NCI-H1436 (cell line): ENCODE measurements at places on chromosomes 2 and 18.

DNA sequence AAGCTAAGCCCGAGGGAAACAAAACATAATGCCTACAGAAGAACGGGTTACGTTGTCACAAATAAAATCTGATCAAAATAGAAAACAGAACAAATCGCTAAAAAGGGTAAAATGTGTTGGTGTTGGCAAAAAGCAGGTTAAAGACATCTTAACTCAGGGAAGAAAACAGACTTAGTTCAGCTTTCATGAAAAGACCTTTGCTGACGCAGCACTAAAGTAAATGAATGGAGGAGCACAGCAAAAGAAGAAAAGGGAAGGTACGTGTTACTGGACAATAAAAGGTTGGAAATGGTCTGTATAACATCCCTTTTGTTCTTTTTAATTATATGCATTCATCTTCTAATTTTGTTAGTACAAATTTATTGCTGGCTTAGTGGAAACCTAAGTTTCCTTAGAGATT lies 117.4 kb upstream of the DSEL start:
- DNase-seq = no peak

GRCh38 chr2:241274127-241274526 lies 41.3 kb downstream of the HDLBP start:
- no peak for DNase-seq

- no peak for DNase-seq
Observed at GRCh38 chr2:60738679-60739078, 17.4 kb upstream of the PAPOLG start.

DNA sequence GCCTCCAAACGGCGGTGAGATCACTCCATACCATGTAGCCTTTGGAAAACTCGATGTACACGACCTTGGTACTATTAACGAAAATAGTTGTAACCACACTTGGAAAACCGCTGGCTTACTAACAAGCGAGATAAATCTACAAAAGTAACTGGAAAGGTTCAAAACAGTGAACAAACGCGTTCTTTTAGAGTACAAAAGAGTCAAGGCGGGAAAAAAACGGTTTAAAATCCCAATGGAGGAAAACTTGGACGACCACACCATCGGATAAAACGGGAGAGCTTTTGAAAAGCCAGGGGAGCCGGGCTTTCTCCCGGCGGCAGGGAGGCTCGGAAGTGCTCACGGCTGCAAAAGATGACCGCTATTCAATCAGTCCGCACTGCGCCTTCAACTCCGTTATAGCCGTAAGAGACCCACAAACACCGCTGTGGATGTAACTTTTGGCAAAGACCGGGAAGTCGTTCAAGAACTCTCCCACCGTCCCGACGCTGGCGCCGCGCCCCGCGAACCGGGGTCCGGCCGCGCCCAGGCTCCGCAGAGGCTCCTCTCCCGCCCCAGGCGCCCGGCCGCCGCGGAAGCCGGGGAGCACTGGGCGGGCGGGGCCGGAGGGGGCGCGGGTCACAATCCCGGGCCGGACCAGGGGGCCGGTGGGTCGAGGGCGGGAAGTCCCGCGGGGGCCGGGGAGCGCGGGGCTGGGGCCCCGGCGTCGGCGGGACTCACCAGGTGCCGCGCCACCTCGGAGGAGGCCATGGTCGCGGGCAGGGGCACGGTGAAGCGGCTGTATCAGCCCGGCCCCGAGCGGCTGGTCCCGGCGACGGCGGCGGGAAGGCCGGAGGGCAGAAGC lies 465 bp downstream of the SEPTIN10 start:
- DNase-seq = no peak

DNA sequence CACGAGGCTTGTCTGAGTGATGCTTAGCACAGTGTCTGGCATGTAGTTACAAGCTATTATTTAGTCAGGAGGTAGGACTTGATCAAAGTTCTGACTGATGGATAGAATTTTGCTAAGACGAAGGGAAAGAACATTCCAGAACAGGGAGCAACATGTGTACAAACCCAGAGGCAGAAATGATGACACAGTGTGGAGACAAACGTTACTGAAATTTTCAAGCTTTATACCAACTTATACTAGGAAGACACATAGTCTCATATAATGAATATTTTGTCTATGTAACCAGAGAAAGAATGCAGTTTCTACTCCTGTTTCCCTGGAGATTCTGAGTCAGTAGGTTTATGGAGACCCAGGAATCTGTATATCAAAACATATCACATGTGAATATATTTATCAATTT lies 123.4 kb downstream of the FAM124B start:
- no peak for DNase-seq

- no peak for DNase-seq
Observed at GRCh38 chr2:107473150-107473549, 353.5 kb upstream of the RGPD4 start.

DNA sequence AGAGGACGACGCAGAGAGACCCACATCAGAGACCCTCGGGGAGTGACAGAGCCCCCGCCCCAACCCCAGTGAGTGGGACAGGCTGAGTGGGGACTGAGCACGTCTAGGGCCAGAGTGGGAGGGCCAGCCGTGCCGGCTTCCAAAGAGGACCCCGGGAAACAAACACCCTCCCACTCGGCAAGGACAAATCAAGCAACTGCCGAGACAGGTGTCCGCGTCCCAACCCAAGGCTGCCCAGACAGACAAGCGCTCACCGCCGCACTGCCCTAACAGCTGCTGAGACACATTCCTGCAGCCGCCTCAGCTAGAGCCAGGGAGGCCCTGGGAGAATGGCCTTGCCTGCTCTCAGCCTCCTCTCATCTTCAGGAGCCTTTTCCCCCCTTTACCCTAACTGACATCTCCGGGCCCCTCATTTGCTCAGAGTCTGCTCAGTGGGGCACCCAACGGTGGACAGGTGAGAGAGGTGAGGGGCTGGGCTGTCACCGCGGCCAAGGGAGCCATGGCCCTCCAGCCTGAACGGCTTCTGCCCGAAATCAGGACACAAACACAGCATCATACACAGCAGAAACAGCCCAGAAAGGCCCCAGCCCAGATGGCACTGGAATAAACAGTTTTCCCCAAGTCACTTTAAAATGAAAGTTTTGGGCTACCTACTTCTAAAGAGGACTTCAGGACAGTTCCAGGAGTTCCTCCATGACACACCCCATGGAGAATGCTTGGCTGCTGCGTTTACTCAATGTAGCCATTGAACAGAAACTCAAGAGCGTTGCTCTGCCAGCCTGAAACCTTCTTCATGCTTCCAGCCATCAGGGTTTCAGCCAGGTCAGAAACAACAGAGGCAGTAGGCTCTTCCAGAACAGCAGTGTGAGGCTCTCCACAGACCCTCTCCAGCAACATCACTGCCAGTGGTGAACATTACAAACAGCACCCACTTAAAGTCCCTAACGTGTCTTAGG lies 23.6 kb downstream of the SLC66A2 start:
- DNase-seq = no peak

GRCh38 chr2:64214281-64215115 lies 70.3 kb upstream of the PELI1 start:
- no peak for DNase-seq

DNA sequence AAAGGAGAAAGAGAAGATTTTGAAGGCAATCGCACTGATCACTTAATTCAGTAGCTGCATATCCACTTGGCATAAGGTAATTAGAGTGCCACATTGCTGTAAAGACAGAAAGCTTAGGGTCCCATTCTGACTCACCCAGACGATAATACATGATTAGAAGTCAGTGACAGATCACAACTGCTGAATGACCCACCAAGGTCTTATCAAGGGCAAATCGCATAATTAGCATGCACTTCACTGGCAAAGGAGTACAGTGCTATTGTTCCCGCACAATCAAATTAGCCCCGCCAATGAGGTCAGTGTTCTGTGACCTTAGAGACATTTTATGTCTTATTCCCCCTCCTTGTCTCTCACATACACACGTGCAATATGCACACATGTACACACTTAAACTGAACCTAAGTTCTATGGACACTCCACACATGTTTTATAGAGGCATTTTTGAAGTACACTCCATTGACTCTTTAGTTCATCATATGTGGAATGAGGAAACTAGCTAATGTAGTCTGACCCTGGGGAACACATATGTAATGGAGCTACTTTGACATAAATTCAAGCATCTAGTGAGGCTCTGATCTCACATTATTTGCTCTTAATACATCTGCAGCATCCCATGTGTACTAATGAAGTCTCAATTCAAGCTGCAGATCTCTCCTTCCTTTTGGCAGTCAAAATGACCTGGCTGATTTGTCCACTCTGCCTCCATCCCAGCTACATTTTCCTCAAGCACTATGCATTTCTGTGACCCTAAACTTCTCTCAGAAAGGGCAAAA lies 673.8 kb upstream of the FANCL start:
- peak; percentile 17 for DNase-seq

GRCh38 chr2:18373664-18374063 lies 186.8 kb downstream of the RDH14 start:
- no peak for DNase-seq

GRCh38 chr18:61941948-61942471 lies 49.2 kb upstream of the RNF152 start:
- no peak for DNase-seq

DNA sequence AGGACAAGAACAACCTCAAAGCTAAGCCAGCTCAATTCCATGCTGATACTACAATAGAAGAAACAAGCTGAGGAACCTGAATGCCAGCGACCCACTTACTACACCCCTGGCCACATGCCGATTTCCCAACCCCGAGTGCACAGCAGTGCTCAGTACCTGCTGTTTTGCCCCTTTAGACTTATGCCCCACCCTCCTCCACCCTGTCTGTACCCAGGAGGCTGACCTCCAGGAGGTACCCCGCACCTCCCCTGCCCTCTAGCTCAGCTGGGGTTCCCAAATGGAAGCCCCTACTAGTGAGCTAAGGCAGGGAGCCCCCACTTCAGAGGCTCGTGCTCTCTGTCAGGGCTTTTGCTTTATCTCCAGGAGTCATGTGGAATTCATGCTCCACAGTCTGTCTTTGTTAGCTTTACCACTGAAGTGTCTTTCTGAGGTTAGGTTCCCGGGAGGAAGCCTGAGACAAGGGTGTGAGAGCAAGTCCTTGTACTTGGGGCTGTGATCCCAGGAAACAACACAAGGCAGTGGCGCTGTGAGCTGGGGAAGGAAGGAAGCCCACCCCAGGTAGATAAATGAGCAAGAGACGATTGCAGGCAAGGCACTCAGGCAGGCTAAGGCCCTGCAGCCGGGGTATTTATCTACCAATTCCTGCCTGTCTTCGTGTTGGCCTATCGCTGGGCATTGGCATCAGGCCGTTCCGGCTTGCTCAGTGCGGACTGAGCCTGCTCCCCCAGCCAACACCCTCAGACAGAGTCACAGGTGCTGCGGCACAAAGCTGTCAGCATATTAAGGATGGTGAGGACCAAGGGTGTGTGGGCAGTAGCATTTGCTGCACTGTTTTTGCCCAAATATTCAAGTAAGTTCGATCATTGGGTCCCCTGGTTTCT lies 220.5 kb downstream of the CYP26B1 start:
- no peak for DNase-seq

GRCh38 chr2:128493880-128494279 lies 175.2 kb upstream of the HS6ST1 start:
- no peak for DNase-seq

DNA sequence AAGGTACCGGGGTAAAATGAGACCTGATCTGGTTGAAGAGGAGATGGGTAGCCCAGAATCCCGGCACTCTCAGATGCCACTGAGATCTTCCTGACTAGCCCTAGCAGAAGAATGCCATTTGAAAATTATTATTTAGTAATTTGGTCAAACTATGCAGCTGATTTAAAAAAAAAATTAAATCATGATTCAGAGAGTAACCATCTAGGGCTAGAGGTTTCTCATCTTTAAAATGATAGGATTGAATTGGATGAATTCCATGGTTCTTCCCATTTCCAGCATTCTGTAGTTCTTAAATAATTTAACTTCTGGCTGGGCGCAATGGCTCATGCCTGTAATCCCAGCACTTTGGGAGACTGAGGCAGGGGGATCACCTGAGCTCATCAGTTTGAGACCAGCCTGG lies 106.1 kb downstream of the MYO1B start:
- no peak for DNase-seq

GRCh38 chr2:109532728-109533076 lies 81.1 kb downstream of the SEPTIN10 start:
- no peak for DNase-seq

- DNase-seq = no peak
Observed at GRCh38 chr18:376311-376710, 108.5 kb upstream of the THOC1 start.

DNA sequence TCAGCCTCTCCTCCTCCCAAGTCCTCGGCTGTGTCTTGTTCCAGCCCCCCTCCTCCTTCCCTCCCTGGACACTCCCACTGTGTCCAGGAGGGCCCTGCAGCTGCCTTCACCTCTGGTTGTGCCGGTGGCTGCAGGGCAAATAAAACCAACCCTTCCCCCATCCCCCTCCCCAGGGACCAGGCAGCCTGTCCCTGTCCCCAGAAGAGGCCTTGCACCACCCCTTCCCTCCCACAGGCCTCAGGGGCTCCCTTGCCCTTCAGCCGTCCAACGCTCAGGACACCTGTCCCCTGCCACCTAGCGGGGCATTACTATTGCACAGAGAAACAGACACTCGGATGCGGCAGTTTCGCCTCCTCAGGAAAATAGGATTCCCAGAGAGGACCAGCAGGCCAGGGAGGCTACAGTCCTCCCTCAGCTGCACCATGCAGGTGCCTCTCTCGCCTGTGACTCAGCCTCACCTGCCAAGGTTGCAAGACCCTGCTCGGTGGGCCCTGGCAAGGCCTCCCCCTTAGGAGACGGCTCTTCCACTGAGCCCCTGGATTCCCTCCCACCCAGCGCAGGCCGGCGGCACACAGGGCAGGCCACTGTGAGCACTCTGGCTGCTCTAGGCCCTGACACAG lies 5.5 kb upstream of the GPC1 start:
- DNase-seq = no peak

- no peak for DNase-seq
Observed at GRCh38 chr2:165033402-165033801, 78.1 kb upstream of the SLC38A11 start.

- DNase-seq = no peak
Observed at GRCh38 chr2:18934886-18935285, 345.5 kb upstream of the NT5C1B start.

GRCh38 chr2:108370080-108370479 lies 7.7 kb upstream of the SULT1C4 start:
- no peak for DNase-seq

- no peak for DNase-seq
Observed at GRCh38 chr2:112433932-112434730, 686 bp upstream of the RGPD8 start.

- no peak for DNase-seq
Observed at GRCh38 chr2:96423291-96423690, 81.9 kb downstream of the NEURL3 start.

- no peak for DNase-seq
Observed at GRCh38 chr2:113229795-113230194, 48.9 kb downstream of the PAX8 start.

GRCh38 chr2:64773461-64774118 lies 119.9 kb upstream of the SERTAD2 start:
- no peak for DNase-seq

DNA sequence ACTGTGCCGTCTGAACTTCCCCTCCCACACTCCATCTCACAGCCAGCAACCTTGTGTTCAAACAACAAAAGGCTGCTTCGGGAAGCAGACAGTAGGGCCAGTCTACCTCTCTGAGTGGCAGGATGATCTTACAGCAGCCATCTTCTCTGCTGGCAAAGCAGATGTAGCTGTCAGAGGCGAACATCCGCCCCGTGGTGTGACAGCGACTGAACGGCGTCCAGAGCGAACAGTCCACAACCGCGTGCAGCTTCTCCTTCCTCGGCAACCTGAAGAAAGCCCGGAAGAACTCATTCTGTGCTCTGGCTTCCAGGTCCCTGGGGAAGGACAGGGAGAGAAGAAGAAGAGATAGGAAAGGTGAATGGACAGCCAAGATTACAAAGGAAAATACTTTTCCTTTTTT lies 38.0 kb downstream of the RPL31 start:
- no peak for DNase-seq
